Neuronal stem cell (in vitro differentiated cells): ENCODE measurements at places on chromosomes 6 and 20.

DNA sequence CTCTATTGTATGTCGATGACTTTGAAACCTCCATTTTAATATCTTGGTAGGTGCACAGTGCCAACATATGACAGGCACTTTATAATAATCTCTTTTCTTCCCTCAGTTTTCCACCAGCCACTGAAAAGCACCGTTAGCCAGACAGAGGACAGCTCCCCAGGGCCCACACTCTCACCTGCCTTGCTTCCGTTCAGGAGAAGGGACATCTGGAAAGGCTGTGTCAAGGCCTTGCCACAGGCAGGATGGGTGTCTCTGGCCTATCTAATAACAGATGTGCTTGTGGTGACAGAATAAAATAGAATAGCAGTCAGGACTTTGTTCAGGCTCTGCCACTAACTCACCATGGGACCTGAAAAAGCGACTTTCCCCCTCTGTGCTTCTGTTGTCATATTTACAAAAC is 75.5 kb upstream of the CCDC167 start:
- H3K36me3 ChIP-seq: no peaks in the 10 kb centered on the region
- peaks cover 19% of the 10 kb centered on the region for H3K4me1 ChIP-seq
- no peaks in the 10 kb centered on the region for H3K27me3 ChIP-seq
- H3K4me3 ChIP-seq: no peak overlapping the region
- H3K27ac ChIP-seq: no peak overlapping the region
- no peak for DNase-seq

- H3K4me1 ChIP-seq: peaks cover 2% of the 10 kb centered on the region
- no peak overlapping the region for H3K4me3 ChIP-seq
- no peaks in the 10 kb centered on the region for H3K27me3 ChIP-seq
- no peak overlapping the region for H3K27ac ChIP-seq
- H3K36me3 ChIP-seq: no peaks in the 10 kb centered on the region
Observed at GRCh38 chr6:163712566-163712961, 298.0 kb downstream of the QKI start.

GRCh38 chr6:157335829-157336228 is 12.5 kb upstream of the TMEM242 start:
- H3K27me3 ChIP-seq: no peaks in the 10 kb centered on the region
- DNase-seq: no peak
- no peaks in the 10 kb centered on the region for H3K36me3 ChIP-seq
- H3K4me3 ChIP-seq: no peak overlapping the region

GRCh38 chr6:135056632-135057031 is 2.0 kb upstream of the HBS1L start:
- H3K36me3 ChIP-seq: no peaks in the 10 kb centered on the region
- no peaks in the 10 kb centered on the region for H3K27me3 ChIP-seq
- no peak overlapping the region for H3K4me3 ChIP-seq
- no peak for DNase-seq
